ENCODE measurements at places on chromosomes 7 and 10.

DNA sequence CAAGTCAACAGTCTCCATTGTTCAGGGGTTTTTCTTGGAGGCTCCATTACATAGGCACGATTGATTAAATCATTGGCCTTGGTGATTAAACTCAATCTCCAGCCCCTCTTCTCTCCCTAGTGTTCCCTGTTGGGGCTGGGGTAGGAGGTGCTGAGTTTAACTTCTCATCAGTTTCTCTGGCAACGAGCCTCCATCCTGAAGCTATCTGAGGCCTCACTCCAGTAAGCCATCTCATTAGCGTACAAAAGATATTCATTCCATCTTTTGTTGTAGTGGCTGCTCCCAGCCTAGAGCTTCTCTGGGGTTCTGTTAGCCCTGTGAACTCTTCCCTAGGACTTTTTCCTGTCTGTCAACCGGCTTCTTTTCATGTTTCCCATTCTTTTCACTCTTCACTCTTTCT lies 11.6 kb downstream of the TYW1 start:
- no peak for DNase-seq

DNA sequence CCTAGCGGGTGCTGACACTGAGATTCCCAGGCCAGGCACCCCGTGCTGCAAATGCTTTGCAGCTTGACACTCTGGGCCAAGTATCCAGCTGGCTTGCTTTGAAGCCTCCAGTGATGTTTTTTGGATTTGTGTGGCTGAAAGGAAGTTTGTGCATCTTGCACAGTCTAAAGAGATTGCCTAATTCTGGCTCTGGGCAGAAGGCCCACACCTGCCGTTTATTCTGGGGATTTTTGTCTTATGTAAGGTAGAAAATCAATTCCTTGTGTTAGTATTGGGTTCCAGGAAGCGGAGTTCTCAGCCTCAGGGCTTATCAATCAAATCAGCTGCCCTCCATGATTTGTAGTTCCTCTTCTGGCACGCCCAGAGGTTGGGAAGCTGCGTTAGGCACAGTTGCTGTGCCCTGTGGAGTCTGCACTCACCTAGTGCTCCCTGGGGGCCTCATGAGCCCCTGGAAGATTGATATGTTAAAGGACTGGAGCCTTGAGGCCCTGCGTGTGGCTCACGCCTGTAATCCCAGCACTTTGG lies 8.4 kb upstream of the PURB start:
- no peak for DNase-seq

GRCh38 chr7:72751978-72752377 lies 76.0 kb downstream of the TYW1B start:
- no peak for DNase-seq

- DNase-seq: no peak
Observed at GRCh38 chr10:70682920-70683600, 10.8 kb downstream of the ADAMTS14 start.

- DNase-seq: no peak
Observed at GRCh38 chr10:17022466-17022825, 107.2 kb downstream of the CUBN start.

- DNase-seq: no peak
Observed at GRCh38 chr10:34526186-34526585, 288.9 kb downstream of the PARD3 start.

- no peak for DNase-seq
Observed at GRCh38 chr7:135808206-135808605, 59.6 kb upstream of the FAM180A start.

GRCh38 chr7:49187543-49188268 lies 263.4 kb downstream of the CDC14C start:
- no peak for DNase-seq

GRCh38 chr7:1817061-1817712 lies 147.1 kb downstream of the ELFN1 start:
- DNase-seq: no peak

DNA sequence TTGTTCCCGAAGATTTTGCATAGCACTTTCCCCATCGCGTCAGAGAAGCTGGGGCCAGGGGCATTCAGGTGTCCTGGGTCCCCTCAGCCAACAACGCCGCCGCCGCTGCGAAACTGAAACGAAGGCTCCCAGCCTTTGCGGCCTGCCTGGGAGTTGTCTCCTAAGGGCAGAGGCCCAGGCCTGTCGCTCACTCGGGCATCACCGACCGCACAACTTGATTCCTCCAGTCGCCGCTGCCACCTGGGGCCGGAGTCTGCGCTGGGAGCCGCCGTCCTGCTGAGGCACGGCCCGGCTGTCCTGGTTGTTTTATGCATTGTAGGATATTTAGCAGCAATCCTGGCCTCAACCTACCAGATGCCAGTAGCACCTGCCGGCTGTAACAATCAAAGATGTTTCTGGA lies 22.0 kb downstream of the ZSCAN25 start:
- no peak for DNase-seq

DNA sequence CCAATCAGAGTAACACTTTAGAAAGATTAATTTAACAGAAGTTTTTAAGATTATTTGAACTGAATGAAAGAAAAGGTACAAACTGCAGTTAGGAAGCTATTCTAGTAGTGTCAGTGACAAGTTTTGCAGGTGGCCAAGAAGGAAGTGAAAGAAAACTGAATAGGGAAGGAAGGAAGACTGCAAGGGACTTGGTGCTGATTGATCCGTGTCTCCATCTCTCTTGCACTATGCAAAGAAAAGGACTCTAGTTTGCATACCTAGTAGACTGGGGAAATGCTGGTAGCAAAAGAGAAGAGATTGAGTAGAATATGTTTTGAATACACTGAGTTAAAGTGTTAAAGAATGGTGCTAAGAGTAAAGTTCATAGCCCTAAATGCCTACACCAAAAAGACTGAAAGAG lies 33.0 kb downstream of the OR6V1 start:
- DNase-seq: no peak

DNA sequence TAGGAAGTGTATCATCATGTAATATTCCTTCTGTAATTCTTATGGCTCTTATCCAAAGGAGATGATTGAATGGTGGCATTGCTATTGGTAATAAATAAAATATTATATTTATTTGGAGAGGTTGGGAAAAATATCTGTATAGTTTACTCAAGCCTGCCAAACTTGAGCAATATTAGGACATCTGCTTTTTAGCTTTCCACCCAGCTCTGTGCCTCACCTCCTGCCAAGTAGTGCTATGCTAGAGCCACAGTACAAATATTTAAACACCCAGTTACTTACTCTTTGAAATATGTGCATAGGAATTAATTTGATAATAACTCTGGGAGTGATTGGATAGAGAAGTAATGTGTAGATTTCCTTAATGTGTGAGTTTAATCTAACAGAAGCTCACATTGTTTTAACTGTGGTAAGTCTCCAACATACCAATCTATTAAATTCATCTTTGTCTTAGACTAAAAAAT lies 129.2 kb downstream of the BBS9 start:
- DNase-seq: no peak

- no peak for DNase-seq
Observed at GRCh38 chr7:155803418-155804376, 8.6 kb downstream of the SHH start.

DNA sequence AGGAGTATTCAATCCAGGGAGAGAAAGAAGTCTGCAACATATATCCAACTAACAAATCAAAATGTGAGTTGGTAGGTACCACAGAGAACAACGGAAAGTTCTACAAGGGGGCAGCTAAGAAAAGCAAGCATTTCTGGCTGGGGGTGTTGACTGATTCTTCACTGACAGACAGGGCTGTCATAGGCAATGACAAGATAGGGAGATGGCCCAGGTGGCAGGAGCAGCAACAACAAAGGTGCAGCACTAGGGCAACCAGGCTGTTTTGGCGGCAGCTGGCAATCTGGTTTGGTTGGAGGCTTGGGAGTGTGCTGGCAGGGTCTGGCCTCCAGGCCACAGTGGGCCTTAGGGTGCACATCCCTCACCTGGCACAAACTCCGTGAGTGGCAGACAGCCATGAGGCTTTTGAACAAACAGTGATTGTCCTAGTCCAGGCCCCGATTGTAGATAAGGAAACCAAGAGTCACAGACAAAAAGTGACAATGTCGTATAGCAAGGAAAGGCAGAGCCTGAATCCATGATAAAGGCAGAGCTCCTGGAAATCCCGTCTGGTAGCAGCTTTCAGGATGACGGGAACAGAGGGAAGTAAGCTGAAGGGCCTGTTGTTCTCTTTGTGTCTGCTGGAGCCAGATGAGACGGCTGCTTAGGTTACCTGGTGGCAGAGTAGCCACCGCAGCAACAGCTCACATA lies 28.4 kb downstream of the DPCD start:
- DNase-seq: no peak

DNA sequence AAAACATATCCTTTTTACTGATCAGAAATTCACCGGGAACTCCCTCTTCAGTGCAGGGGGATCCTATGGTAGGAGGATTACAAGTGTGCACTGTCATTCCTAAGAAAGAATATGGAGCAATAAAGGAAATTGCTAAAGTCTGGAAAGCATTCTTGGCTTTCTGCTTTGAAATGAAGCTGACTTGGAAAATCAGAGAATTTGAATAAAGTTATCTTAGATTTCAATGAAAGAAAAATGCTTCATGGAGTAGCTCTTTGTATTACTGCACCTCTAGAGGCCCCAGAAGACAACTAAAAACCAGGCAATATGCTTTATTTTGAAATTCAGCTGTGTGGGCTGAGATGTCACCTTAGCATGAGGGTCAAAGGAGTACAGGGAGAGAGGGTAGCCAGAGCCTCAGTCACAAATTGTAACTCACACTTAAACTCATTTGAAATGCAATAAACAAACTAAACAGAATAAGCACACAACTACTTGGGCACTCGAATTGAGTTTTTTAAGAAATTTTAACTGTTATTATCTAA lies 102.5 kb downstream of the IMMP2L start:
- DNase-seq: no peak

DNA sequence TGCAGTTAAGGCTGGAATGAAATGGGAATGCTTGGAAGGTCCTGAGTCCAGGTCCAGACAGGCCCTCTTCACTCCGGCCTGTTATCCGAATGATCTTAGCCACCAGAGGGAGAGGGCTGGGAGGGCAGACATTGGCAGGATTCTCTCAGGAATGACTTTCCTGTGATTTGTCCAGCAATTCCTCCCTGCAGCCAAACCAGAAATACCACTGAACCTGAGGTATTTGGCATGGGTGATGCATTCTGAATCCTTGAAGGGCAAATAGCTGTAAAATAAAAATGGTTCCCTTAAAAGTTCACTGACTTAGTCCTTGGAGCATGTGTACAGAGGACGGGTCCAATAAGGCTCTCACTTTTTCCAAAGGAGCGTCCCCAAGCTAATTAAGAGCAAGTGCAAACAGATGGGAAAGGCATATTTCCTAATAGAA lies 77.5 kb upstream of the HABP2 start:
- DNase-seq: no peak

DNA sequence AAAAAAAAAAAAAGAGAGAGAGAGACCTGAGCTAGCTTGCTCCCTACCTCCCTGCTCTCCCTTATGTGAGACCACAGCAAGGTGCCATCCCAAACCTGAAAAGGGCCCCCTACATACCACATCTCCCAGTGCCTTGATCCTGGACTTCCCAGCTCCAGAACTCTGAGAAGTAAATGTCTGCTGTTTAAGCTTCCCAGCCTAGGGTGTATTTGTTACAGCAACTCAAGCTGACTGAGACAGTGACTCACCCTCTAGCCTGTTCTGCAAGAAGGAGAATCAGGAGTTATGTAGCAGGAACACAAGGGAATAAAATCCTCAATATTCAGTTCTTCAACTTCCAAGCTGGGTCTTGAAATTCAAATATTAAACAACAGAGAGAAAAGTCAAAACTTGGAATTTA lies 52.1 kb upstream of the TMEM72 start:
- DNase-seq: no peak

GRCh38 chr10:116000151-116000842 lies 272.7 kb downstream of the GFRA1 start:
- DNase-seq: no peak

- DNase-seq: peak; percentile 30
Observed at GRCh38 chr7:148084138-148084537, 506.4 kb upstream of the C7orf33 start.

DNA sequence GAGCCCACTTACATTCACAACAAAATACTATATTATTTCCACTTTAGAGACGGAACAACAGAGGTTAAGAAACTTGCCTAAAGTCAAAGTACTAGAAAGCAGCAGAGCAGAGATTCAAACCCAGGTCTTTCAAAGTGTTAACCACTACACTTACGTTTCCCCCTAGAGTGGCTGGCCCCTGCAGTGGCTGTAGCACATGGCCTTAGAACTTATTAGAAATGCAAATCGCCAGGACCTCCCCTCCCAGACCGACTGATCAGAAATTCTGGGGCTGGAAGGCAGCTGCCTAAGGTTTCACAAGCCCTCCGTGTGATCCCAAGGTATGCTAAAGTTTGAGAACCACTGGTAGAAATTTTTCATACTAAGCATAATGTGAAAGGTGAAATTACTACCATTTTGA lies 8.1 kb downstream of the MPP7 start:
- DNase-seq: no peak

- DNase-seq: no peak
Observed at GRCh38 chr7:49860293-49860692, 86.9 kb downstream of the VWC2 start.

- DNase-seq: no peak
Observed at GRCh38 chr7:42012786-42013360, 224.1 kb downstream of the GLI3 start.

DNA sequence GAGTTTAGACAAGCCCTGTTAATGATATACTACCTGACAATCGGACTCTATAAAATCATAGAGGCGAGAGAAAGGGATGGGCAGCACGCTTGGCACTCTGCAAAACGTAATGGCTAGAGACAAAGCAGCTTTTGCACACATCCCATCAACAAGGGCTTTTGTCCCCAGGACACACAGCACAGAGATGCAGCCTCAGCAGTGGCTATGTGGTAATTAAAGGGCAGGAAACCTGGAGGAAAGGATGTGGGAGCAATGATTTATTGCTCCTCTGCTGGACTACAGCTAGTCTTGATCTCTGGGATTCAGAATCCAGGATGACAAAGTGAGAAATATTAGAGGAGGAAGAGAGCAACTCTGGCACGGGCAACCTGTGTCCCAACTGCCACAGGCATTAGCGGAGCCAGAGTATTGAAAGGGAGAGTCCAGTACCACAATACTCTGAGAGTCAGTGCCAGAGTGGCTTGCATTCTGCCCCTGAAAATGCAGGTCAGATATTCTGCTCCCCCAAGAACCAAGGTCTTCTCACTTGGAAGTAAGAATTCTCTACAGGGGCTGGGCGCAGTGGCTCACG lies 96.5 kb downstream of the ARMH3 start:
- DNase-seq: no peak

DNA sequence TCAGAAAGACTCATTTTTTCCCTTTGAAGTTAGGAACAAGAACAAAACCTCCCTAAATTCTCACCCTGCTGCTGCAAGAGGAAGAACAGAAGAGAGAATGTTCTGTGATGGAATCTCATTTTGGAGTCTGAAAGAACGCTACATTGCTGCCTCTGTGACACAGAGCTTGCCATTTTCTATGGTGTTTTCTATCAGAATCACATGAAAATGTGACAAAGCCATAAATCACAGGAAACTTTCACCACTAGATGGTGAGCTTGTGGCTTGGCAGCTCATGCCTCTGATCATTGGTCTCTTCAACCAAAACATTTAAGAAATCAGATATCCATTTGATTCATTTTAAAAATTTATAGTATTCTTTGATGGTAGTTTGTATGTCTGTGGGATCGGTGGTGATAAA lies 82.9 kb downstream of the CADPS2 start:
- DNase-seq: no peak

GRCh38 chr7:151289891-151290290 lies 41.4 kb upstream of the SMARCD3 start:
- DNase-seq: no peak

- DNase-seq: no peak
Observed at GRCh38 chr10:13708256-13708990, 121.7 kb downstream of the PRPF18 start.

GRCh38 chr7:12244129-12244528 lies 33.0 kb downstream of the TMEM106B start:
- DNase-seq: no peak

Data from DMS79 (cell line).